ENCODE measurements at places on chromosomes 1 and 21.

- no peak for DNase-seq
Measured at GRCh38 chr21:33969581-33969980, 54.0 kb upstream of the ATP5PO start.

GRCh38 chr1:190277107-190277506 lies 200.6 kb downstream of the BRINP3 start:
- no peak for DNase-seq

DNA sequence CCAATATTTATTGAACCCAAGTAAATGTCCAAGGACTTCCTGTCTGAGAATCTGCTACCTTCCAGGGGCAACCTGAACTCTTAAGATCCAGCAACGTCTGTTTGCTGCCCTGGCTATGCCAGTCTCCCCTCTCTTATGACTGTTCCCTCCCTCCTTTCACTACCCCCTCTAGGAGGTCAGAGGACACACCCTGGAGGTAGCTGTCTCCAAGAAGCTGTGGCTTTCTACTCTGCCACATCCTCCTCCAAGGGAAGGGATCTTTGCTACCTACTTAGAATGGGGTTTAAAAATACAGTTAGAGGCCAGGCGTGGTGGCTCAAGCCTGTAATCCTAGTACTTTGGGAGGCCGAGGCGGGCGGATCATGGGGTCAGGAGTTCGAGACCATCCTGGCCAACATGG lies 3.6 kb upstream of the SMPDL3B start:
- DNase-seq, result no peak

- no peak for DNase-seq
Measured at GRCh38 chr1:164834641-164835040, 275.7 kb downstream of the PBX1 start.

DNA sequence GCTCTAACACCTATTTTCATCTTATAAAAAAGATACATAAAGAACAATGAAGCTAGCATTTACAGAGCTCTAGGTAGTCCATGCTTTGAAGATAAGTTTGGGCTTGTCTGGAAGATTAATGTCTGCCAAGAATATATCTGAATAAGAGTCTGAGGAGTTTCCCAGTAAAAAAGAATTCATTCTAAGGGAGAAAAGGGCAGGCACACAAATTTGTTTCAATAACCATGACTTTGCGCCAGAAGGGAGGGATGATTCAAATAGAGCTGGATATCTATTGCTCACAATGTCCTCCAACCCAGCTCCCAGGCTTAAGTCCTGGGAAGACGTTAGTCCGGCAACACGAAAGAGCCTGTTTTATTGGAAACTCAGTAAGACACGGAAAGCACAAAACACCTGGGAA lies 9.7 kb upstream of the TTLL7 start:
- DNase-seq, result no peak

- DNase-seq, result no peak
Measured at GRCh38 chr1:7109901-7110300, 324.6 kb downstream of the CAMTA1 start.

- no peak for DNase-seq
Measured at GRCh38 chr1:3584915-3585314, 26.4 kb downstream of the MEGF6 start.
